ENCODE measurements at places on chromosomes 6 and 20.

- no peak for DNase-seq
Observed at GRCh38 chr20:56348746-56349145, 10.0 kb upstream of the FAM210B start.

- no peak for DNase-seq
Observed at GRCh38 chr20:59421089-59421488, 120.7 kb downstream of the EDN3 start.

GRCh38 chr6:47075741-47076421 is 33.7 kb upstream of the ADGRF1 start:
- DNase-seq: no peak

DNA sequence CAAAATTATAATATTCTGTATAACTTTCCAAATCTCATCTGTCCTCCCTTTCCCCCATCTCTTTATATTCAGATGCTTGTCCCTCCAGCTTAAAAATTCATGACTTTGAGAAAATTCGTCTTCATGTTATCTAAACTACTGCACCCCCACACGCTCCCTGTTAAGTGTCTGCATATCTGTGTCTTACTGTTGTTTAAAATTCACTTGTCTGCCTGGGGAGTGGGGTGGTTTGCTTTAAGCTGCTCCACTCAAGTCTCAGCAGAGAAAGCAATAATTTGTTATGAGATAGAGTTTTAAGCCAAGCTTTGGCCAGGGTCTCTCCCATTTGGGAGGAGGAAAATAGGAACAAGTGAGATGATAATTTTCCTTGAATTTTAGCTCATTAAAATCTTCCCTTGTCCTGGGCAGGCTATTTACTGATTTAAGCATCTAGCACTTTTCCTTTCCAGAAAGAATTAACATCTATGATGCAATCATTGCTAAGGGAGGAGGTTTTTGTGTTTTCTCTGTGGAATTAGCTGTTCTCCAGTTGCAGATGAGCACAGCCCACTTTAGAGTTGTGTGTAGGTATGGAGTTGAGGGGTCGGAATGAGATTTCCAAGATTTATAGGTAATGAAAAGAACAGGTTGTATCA is 36.8 kb downstream of the MTHFD1L start:
- DNase-seq: no peak

GRCh38 chr6:55794136-55794812 is 81.1 kb downstream of the BMP5 start:
- no peak for DNase-seq
